Right hindlimb (tissue), 1 donor: ENCODE measurements at places on chromosomes 16 and 17.

DNA sequence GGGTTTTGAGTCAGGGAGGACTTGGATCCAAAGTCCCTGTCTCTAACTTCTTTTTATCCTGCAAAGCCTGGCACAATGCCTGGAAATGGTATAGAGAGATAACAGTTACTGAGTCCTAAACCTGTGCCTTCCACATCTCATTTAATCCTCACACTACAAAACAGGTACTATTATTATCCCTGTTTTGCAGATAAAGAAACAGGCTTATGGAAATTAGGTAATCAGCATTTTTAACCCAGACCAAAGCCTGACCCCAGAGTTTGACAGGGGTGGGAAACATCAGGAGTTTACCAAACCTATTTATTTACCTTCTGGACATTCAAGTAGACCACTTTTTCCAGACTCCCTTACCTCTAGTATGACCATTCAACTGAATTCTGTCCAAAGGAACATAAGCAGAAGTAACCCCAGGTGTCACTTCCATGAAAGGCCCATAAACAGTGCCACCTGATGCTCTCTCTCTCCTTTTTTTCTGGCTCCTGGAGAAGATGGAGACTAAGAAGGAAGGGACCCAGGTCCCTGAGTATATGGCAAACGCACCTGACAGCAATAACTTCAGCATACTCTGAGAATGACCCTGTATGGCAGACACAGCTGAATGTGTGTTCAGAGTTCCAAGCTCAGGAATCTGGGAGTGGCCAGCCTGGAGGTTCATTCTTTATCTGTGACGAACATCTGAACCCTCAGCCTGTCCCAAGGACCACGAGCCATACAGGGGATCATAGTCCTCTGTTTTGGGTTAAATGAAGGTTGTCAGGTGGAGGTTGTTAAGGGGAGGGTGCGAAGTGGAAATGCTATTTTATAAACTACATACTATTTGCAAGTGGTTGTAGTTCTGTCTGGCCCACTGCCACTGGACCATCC, 62.7 kb downstream of the HLF start:
- DNase-seq: no peak

DNA sequence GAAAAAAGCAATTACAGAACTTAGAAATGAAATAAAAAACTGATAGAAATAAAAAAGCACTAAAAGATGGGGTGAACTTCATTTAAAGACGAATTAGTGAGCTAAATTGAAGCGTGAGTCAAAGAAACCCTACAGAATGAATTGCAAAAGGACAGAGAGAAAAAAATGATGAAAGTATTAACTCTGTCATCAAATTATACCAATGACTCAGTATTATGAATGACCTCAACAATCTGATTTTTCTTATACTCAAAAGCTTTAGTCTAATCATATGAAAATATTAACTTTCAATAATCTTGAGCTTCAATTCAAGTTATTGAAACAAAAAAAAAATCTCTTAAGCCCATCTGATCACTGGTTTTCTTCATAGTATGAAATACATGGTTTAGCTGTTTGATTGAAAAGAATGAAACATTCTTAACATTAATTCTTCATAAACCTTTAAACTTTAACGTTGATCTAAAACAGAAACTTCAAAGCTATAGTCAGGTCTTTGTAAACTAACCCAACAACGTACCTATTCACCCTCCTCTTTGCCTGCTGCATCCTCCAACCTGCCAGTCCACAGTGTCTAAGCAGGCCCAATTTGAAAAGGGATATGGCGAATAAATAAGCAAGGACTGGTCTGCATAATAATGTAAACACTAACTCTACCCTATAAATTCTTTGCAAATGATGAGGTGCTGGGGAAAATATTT, 6.6 kb downstream of the ABCA5 start:
- DNase-seq: no peak

GRCh38 chr16:28875134-28876018, 2.9 kb upstream of the ATP2A1 start:
- DNase-seq: peak; percentile 66

DNA sequence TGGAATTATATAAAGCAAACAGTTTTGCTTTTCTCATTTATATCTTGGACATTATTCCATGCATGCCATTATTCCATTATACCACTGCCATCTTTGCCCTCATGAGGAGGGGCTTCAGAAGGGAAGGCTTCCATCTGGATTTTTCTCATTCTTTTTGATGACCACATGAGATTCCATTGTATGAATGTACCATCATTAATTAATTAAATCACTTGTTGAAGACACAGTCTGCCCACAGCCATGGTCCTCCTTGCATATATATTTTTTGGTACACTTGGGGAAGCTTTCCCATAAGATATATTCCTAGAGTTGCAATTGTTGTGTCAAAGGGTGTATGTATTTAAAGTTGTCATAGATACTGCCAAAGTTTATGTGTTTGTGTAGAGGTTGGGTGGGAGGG, 7.1 kb downstream of the ARL4D start:
- DNase-seq: no peak

GRCh38 chr16:59295993-59296736, 562.0 kb upstream of the GOT2 start:
- DNase-seq: peak; percentile 23

GRCh38 chr17:63476459-63476853, 405 bp upstream of the ACE start:
- peak; percentile 39 for DNase-seq

DNA sequence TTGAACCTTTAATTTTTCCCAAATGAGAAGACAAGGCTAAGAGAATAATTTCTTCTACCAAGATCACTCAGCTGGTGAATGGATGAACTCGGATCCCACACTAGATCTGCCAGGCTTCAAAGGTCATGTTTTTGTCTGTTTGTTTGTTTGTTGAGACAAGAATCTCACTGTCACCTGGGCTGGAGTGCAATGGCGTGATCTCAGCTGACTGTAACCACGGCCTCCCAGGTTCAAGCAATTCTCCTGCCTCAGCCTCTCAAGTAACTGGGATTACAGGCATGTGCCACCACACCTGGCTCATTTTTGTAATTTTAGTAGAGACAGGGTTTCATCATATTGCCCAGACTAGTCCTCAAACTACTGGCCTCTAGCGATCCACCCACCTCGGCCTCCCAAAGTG, 6.6 kb downstream of the ZNF19 start:
- DNase-seq: no peak

DNA sequence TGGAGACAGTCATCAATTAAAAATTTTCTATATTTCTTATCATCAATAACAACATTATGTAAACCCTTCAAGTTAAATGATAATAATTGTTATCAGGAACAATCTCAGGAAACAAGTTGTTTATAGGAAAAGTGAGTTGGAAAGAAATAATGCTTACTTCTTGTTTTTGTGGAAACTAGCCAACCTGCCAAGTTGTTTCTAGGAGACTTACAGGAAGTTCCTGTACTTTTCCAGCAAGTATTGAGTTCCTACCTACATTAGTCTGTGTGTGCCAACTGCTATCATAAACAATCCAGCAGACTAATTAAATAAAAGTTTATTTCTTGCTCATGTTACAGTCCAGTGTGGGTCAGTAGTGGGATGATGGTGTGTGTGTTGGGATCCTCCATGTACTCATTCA, 1.6 kb upstream of the CCL14 start:
- no peak for DNase-seq

DNA sequence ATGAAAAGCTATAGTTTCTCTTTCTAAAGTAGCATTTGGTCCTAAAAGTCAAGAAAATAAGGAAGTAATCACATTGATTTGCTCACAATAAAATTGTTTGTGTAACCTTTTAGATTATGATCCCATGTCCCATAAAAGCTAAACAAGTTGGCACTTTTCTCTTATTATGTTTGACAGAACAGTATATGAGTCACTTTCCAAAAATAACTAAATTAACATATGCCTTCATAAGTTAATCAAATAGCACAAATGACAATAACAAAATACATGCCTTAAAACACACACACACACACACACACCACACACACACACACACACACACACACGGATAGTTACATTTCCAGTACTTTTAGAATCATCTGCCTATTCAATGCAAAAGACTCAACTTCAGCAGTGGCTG, 2.8 kb downstream of the MED13 start:
- no peak for DNase-seq

DNA sequence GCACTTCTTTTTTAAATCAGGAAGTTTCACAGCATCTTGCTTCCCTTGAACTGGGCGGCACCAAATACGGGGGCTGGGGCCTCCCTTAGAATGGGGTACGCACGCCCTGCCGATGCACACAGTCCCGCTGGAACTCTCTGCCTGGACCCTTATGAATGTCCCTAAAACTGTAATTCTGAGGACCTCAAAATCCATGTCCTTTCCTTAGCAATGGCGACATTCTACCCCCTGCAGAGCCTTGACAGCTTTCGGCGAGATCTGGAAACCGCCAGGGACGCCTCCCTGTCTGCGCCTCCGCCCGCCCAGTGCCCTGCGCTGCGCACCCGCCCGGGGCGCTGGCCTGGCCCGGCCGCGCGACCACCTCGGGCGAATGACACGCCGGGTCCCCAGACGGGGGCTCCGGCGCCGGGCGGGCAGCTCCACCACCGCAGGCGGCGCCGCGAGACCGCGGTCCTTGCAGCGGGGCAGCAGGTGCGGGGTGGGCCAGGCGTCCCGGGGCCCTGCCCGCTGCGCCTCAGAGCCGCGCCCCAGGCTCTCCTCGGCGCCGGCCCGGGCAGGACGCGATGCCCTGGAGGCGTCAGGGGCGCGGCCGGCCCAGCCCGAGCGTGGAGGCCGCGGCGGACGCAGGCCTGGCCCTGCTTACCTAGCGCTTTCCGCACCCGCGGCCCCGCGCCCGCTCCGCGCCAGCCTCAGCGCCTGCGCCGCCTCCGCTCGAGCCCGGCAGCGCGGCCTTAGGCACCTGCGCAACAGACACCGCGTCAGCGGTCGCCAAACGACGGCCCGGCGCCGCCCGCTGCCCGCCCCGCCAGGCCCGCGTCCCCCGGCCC, 548 bp downstream of the HAGH start:
- DNase-seq: no peak

DNA sequence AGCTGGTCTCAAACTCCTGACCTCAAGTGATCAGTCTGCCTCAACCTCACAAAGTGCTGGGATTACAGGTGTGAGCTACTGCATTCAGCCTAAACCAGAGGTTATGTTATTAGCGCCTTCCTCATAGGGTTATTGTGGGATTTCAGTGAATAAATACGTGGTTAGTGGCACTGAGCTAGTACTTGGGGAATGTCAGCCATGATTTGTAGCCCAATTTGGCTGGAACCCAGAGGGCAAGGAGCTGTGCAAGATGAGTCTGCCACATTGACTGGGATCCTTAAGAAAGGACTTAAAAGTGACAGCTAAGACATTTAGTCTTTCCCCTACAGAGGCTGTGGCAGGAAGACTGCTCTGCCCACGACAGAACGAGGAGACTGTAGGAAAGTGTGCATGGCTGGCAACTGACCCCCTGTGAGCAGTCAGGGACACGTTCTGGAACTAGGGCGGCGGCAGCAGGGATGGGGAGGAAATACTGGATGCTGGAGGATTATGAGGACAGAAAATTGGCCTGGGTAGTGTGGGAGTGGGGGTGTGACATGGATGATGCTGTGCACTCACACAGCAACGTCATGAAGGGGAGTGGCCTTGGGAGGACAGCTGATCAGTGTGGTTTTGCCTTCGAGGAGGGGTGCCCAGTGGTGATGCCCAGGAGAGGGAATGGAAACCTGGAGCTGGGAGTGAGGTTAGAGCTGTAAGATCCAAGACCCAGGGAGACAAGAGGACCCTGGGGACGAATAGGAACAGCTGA, 14.6 kb downstream of the ATP5PD start:
- DNase-seq: peak; percentile 89

- DNase-seq: no peak
These were observed 14.0 kb downstream of the MED13 start for GRCh38 chr17:62051053-62051452.

DNA sequence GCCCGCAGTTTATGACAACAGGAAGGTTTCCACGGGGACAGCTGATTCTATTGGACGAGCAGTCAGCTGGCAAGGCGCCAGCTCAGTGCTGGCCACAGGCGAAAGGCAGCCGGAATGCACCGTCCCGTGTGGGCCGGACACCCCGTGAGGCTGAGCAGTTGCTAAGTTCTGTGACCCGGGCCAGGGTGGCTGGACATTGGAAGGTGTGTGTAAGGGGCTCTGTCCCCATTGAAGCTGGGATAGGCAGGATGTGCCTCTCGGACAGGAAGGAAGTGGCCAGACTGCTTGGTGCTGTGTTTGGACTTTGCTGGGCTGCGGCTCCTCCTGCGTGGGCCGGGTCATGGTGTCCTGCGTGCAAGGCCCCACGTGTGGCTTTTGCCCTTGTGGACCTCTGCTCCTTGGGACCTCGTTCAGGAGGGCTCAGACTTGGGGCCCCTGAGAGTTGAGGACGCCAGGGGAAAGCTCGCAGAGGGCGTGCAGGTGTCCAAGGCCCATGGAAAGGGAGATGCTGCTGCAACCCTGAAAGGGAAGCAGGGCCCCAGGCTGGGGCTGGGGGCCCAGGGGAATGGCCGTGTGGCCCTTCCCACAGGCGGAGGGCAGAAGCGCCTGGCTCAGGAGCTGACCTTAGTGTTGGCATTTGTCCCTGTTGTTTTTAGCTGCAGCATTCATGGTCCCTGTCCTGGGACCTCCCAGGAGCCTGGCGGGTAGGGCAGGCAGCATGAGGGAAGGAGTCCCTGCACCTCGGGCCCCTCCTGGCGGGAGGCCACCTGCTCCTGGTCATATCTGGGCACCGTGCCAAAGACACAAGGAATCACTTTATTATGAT, 10.0 kb downstream of the BAIAP2 start:
- DNase-seq: peak; percentile 87

- no peak for DNase-seq
These were observed 2.6 kb downstream of the NHERF2 start for GRCh38 chr16:2029350-2029749.

- DNase-seq: no peak
These were observed 14.0 kb downstream of the SUPT6H start for GRCh38 chr17:28675980-28676379.

DNA sequence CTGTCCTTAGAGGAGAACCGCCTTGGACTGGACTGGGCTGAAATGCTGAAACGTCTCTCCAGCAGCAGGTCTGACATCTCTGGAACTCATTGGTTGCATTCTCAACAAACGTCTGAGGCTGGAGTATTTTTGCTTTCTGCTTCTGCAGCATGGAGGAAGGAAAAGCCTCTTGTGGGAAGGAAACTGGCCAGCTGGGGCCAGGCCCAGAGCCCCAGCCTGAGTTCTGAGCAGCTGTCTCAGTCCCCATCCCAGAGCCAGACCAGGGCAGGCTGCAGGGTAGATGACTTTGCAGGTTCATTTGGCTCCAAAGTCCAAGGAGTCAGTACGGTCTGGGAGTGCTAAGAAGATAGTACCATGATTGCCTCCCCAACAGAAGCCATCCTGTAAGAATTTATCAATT, 18.3 kb downstream of the TEKT3 start:
- DNase-seq: peak; percentile 44

- no peak for DNase-seq
These were observed 7.1 kb downstream of the HAPSTR1 start for GRCh38 chr16:9098377-9099090.

GRCh38 chr16:81837312-81837751, 58.2 kb downstream of the PLCG2 start:
- no peak for DNase-seq

GRCh38 chr17:59152925-59153324, 2.1 kb downstream of the SKA2 start:
- no peak for DNase-seq

DNA sequence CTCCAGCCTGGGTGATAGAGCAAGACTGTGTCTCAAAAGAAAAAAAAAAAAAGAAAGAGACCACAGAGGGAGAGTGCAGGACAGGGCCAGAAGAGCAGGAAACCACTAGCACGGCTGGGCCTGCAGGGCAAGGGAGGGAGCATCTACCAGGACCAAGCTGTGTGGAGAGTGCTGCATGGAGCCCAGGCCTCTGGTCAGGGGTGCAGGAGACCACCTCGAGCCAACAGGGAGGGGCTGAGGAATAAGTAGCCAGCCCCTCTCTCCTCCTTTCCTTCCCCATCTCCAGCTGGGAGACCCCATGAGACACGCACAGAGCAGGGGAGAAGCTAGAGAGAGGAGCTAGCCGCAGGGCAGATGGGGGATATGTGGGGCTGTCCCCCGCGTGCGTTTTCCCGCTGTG, 67.0 kb upstream of the DNAH17 start:
- DNase-seq: no peak
